Hippocampal formation (tissue), 2 donors: ENCODE measurements at places on chromosomes 12 and 14.

DNA sequence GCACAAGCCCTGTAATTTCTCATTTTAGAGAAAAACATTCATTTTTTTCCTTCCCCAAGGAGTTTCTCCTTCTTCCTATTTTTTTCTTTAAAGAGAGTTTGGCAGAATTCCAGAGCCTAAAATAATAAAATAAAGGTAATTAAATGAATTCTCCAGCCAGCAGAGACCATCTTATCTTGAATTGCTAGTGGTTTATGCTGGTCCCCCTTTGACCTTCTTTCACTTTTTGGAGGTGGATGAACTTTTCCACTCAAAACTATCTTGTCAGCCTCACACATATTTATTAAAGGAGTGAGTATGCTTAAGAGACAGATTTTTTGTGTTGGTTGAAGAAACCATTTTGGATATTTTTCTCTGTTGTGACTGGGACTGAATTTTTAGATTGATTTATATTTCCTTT lies 47.6 kb downstream of the ADIPOR2 start:
- no peak for DNase-seq

- no peak for DNase-seq
These were observed 201.8 kb upstream of the RMST start for GRCh38 chr12:97260786-97261185.

GRCh38 chr12:116563262-116563661 lies 4.1 kb downstream of the MAP1LC3B2 start:
- DNase-seq = no peak

- no peak for DNase-seq
These were observed 37.4 kb downstream of the SPTLC2 start for GRCh38 chr14:77579065-77579464.

- no peak for DNase-seq
These were observed 364.9 kb upstream of the KITLG start for GRCh38 chr12:88945051-88945732.
